ENCODE measurements at places on chromosomes 6 and 20. TPM values are rescaled to one million over a fixed set of nuclear protein-coding genes. Genes with fewer than 3 reads are reported as not detected.

- DNase-seq = no peak
- H3K4me3 ChIP-seq = no peak overlapping the region
- H3K36me3 ChIP-seq = no peaks in the 10 kb centered on the region
- no peaks in the 10 kb centered on the region for H3K27me3 ChIP-seq
Observed at GRCh38 chr6:141598487-141598886, 534.2 kb upstream of the GJE1 start.

DNA sequence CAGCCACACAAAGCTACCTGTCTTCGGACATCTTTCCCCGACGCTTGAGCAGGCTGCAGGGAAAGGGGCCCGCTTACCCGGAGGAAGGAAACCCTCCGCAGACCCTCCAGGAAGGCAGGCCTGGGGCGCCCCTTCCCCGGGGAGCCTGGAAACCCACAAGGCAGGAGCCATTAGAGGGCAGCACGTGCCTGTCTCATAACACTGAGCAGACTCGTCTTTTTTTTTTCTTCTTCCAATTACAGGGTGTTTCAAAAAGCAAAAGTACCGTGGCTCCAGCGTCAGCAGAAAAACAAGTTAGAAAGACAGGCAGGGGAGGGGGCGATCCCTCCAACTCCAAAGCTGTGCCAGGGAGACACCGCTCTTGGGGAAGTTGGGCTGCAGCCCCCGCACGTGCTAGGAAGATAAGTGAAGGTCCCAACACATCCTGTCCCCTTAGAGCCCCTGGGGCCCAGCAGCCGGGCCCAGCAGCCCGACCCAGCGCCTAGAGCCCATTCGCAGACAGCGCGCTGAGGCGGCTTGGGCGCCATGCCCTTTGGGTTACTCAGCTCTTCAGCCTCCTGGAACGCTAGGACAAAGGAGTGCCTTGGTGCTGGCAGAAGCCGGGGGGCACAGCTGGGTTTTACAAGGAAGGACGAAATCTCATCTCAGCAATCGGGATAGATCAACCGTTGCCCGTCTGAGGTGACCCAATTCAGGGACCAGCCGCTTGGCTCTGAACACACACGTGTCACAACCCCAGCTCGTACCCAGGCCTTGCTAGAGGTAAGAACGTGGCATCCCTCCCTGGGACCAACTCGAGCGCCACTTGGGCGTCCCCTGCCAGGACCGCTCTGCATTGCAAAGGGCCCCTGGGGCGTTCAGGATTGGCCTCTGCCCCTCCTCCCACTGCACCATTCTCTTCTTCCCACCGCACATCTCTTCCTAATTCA lies 136.3 kb downstream of the LY86 start:
- H3K4me3 ChIP-seq = peak overlapping the region; percentile 16
- no peaks in the 10 kb centered on the region for H3K36me3 ChIP-seq
- peak overlapping the region; percentile 60 for H3K27ac ChIP-seq
- H3K27me3 ChIP-seq = no peaks in the 10 kb centered on the region
- DNase-seq = peak; percentile 87

The DAAM2 gene
- 66.1 TPM for total RNA-seq

DNA sequence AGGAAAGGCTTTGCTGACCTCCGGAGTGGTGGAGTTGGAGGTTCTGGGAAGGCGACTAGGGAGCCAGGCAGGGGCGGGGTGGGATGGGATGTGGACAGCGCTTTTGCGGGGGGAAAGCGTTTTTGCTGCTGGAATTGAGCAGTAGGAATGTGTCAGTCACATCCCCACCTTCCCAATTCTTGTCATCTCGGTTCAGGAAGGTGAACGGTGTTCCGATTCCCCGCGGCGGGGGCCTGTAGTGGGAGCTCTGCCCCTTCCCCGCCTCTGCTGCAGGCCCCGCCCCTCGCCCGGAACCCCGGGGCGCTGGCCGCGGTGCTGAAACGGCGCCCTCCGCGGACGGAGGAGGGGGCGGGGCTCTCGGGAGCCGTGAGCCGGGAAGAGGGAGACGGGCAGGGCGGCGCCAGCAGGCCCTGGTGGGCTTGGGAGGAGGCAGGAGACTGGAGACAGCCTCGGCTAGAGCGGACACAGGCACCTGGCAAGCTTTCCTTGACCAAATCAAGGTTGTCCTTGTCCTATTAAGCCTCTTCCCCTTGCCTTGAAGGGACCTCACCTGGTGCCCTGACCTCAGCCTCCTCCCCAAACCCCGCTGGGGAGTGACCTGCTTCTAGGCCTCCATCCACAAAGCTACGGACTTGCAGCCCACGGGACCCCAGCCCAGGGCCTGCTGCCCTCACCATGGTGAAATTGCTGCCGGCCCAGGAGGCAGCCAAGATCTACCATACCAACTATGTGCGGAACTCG lies at the start of gene LHFPL5:
LHFPL5 (plus strand) TSS at position 357 of the 741 bp plus-strand sequence; CDS start at position 676, 319 bp downstream.
- no peak within 1 kb of the TSS for H3K4me3 ChIP-seq
- no peak within 1 kb of the TSS for H3K27ac ChIP-seq
- no peaks in the 10 kb centered on the region for H3K36me3 ChIP-seq
- peak; percentile 60 for DNase-seq
- no peaks in the 10 kb centered on the region for H3K4me1 ChIP-seq

The ISM1 gene
- 0.50 TPM for total RNA-seq

- H3K27ac ChIP-seq = no peak overlapping the region
- H3K27me3 ChIP-seq = no peaks in the 10 kb centered on the region
- H3K4me1 ChIP-seq = no peaks in the 10 kb centered on the region
- no peaks in the 10 kb centered on the region for H3K36me3 ChIP-seq
- no peak for DNase-seq
Observed at GRCh38 chr6:71502956-71503355, 214.3 kb downstream of the OGFRL1 start.

The TTK gene
- total RNA-seq = 28.0 TPM

The SPATS1 gene
- 13.1 TPM for total RNA-seq

DNA sequence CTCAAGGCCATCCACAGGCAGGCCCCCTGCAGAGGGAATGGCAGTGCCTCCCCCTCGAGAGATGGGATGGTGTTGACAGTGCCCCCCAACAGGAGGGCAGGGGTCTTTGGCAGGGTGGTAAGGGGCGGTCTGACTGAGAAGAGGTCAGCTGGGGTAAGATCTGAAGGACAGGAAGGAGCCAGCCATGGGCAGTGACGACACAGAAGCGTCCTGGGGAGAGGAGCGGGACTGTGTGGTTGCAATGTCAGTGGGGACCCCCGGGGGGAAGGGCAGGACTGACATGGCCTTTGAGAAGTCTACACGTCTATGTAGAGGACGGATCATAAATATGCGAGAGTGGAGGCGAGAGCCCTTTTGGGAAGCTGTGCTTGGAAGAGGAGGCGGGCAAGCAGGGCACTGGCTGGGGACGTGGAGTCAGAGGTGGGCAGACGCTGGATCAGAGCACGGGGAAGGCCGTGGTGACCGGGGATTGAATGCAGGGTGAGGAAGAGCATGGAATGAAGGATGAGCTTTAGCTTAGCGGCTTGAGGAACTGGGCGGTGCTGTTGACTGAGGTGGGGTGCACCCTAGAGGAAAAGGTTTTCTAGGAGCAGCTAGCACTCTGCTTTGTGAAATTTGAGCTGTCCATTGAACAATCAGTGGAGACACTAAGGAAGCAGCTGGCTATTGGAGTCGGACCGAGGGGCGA lies 82.5 kb upstream of the AGPAT4 start:
- no peak for DNase-seq
- H3K4me1 ChIP-seq = no peaks in the 10 kb centered on the region
- H3K36me3 ChIP-seq = no peaks in the 10 kb centered on the region
- H3K27ac ChIP-seq = no peak overlapping the region
- H3K4me3 ChIP-seq = no peak overlapping the region

The TLDC2 gene
- 2.8 TPM for total RNA-seq

GRCh38 chr20:5675103-5676091 lies 74.8 kb upstream of the SHLD1 start:
- no peaks in the 10 kb centered on the region for H3K36me3 ChIP-seq
- H3K27me3 ChIP-seq = no peaks in the 10 kb centered on the region
- no peak for DNase-seq

The RIPOR3 gene
- 26.9 TPM for total RNA-seq

The DEFB121 gene
- 1.2 TPM for total RNA-seq

- no peaks in the 10 kb centered on the region for H3K36me3 ChIP-seq
- no peaks in the 10 kb centered on the region for H3K27me3 ChIP-seq
- no peak overlapping the region for H3K27ac ChIP-seq
Observed at GRCh38 chr6:13413900-13414555, 73.4 kb downstream of the GFOD1 start.

DNA sequence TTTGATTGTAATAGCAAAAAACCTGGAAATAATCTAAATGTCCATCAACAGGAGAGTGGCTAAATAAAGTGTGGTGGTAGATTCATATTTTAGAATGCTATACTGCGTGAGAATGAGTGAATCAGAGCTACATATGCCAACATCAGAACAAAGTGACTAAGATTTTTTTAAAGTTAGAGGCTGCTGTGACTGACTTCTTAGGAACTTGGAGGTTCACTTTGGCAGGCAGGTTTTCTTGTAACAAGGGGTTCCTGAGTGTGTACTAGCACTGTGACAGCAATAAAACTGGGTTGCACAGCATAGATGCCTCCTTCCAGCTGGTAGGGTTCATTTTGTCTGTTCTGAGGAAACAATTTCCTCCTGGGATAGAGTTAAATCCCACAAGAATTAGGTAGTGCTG lies 75.3 kb upstream of the ENPP5 start:
- H3K36me3 ChIP-seq = no peaks in the 10 kb centered on the region
- no peak for DNase-seq
- H3K4me3 ChIP-seq = no peak overlapping the region

The POLR3F gene
- 17.5 TPM for total RNA-seq

DNA sequence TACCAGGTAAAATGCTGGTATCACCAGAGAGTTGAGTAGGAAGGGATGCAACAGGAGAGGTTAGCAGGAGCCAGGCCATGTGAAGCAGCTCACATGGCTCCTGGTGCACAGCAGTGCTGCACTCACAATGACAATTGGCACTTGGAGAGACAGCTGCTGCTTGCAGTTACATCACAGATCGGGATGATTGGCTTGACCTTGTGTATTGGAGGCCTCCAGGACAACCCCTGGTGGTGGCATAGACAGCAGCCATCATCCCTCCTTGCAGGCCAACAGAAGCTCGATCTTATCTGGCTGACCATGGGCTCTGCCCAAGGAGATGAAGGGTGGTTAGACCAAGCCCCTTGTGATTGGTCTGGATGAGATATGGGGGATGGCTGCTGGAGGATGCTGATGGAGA lies 73.0 kb downstream of the EYA2 start:
- H3K27me3 ChIP-seq = no peaks in the 10 kb centered on the region
- H3K36me3 ChIP-seq = no peaks in the 10 kb centered on the region
- H3K27ac ChIP-seq = no peak overlapping the region
- no peak for DNase-seq
- no peaks in the 10 kb centered on the region for H3K4me1 ChIP-seq
- H3K4me3 ChIP-seq = no peak overlapping the region

The HLA-DMA gene
- total RNA-seq = 10.1 TPM

The HLA-G gene
- 4.4 TPM for total RNA-seq

The ABHD16B gene
- 13.8 TPM for total RNA-seq

The SLC52A3 gene
- total RNA-seq = 247 TPM

GRCh38 chr20:20083807-20084206 lies 31.5 kb downstream of the CFAP61 start:
- H3K4me1 ChIP-seq = peaks cover 5% of the 10 kb centered on the region
- H3K27ac ChIP-seq = no peak overlapping the region
- no peaks in the 10 kb centered on the region for H3K27me3 ChIP-seq
- H3K4me3 ChIP-seq = no peak overlapping the region
- H3K36me3 ChIP-seq = no peaks in the 10 kb centered on the region

DNA sequence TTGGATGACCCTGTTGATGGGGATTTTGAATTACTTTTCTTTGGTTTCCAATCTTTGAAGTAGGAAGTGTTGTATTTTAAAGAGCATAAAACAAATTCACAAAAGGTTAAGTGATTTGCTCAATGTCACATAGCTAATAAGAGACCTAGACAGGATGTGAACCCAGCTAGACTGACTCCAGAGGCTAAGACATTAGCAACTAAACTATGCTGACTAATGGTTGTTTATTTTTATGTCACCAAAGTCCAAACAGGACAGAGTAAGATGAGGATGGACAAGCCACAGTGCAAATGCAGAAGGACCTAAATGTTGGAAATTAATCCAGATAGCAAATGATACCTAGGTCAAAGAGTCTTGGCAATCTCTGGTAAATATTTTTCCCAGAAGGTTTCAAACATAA lies 38.0 kb downstream of the OGFRL1 start:
- no peaks in the 10 kb centered on the region for H3K27me3 ChIP-seq
- H3K4me1 ChIP-seq = no peaks in the 10 kb centered on the region
- H3K4me3 ChIP-seq = no peak overlapping the region
- no peak for DNase-seq
- no peak overlapping the region for H3K27ac ChIP-seq
- no peaks in the 10 kb centered on the region for H3K36me3 ChIP-seq

- no peak for DNase-seq
- H3K27ac ChIP-seq = no peak overlapping the region
- H3K36me3 ChIP-seq = no peaks in the 10 kb centered on the region
- H3K27me3 ChIP-seq = no peaks in the 10 kb centered on the region
- no peak overlapping the region for H3K4me3 ChIP-seq
Observed at GRCh38 chr6:108068618-108069017, 5.9 kb downstream of the OSTM1 start.

The FKBP1C gene
- total RNA-seq = 0.47 TPM

The ERVFRD-1 gene
- total RNA-seq = not detected

DNA sequence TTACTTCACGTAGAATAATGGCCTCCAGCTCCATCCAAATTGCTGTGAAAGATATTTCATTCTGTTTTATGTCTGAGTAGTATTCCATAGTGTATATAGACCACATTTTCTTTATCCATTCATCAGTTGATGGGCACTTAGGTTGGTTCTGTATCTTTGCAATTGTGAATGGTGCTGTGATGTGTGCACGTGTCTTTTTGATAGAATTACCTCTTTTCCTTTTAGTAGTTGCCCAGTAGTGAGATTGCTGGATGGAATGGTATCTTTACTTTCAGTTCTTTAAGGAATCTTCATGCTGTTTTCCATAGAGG lies 91.8 kb downstream of the CARMIL1 start:
- H3K4me3 ChIP-seq = no peak overlapping the region
- H3K27me3 ChIP-seq = no peaks in the 10 kb centered on the region
- H3K4me1 ChIP-seq = peaks cover 24% of the 10 kb centered on the region
- H3K27ac ChIP-seq = no peak overlapping the region
- no peak for DNase-seq
- no peaks in the 10 kb centered on the region for H3K36me3 ChIP-seq

The BPI gene
- total RNA-seq = 17.5 TPM

- no peaks in the 10 kb centered on the region for H3K4me1 ChIP-seq
- H3K27me3 ChIP-seq = no peaks in the 10 kb centered on the region
- H3K27ac ChIP-seq = no peak overlapping the region
- no peak overlapping the region for H3K4me3 ChIP-seq
- no peak for DNase-seq
Observed at GRCh38 chr6:150426198-150426597, 57.4 kb downstream of the IYD start.

- no peak for DNase-seq
- no peaks in the 10 kb centered on the region for H3K36me3 ChIP-seq
- no peak overlapping the region for H3K4me3 ChIP-seq
- no peaks in the 10 kb centered on the region for H3K27me3 ChIP-seq
Observed at GRCh38 chr6:84362193-84362821, 134.9 kb upstream of the CEP162 start.
